ENCODE measurements at places on chromosomes 2 and 18.

DNA sequence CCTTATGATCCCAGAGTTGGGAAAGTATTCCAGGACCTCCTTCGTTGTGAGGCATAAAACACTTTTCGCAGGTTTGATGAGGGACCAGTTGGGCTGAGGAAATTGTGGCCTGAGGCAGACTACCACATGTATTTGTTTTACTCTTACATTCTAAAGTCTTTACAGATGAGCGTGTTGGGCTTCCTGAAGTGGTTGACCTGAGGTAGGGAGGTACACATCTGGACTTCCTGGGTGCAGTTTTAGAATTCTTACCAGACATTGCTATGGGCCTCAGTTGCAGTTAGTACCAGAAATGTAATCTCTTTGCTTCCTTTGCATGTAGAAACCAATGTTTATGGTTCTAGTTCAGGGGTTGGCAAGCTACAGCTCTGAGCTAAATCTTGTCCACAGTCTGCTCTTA lies 48.7 kb downstream of the COA5 start:
- DNase-seq = no peak

DNA sequence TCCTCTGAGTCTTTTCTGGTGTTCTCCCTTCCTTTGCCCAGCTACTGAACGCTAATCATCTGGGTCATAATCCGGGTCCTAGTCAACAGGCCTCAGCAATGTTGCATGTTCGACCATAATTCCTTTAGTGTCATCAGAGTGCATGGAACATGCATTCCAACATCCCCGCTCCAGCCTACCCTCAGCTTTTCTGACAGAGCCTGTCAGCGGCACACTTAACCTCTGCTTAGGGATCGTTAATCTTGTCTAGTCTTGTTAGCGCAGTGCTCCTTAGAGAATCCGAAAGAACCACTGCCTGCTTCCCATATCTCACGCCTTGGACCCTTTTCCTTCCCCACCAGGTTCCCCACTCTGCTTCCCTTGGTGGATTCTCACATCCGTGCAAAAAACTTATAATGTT lies 767.9 kb upstream of the ID2 start:
- no peak for DNase-seq

DNA sequence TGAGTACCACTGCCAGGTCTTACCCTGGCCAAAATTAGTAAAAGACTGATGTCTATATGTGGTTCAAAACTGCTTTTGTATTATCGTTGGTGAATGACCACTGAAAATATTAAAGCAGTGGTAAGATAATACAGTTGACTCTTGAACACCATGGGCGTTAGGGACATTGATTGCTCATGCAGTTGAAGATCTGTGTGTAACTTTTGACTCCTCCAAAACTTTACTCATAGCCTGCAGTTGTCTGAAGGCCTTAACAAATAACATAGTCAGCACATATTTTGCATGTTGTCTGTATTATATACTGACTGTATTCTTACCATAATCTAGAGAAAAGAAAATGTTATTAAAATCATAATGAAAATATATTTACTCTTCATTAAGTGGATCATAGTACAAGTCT lies 5.8 kb upstream of the ANKRD12 start:
- DNase-seq = no peak

GRCh38 chr2:37629529-37629928 lies 41.9 kb downstream of the CDC42EP3 start:
- DNase-seq = no peak

- DNase-seq = no peak
Measured at GRCh38 chr2:66850376-66850775, 415.5 kb downstream of the MEIS1 start.

DNA sequence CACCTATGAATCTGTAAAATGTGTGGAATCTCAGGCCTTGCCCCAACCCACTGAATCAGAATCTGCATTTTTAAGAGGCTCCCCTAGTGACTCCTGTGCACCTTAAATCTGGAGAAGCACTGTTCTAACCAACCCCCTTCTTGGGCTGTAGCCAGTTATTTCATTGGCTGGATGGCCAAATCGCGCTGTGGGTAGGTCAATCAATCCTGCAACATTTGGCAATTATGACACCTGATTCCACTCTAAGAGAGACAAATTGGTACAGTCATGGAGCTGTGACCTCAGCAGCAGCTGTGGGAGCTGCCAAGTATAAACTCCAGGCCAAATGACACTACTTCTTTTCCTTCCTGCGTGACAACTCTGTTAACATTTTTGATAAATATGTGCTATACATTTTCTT lies 208.7 kb downstream of the CLIP4 start:
- DNase-seq = no peak

DNA sequence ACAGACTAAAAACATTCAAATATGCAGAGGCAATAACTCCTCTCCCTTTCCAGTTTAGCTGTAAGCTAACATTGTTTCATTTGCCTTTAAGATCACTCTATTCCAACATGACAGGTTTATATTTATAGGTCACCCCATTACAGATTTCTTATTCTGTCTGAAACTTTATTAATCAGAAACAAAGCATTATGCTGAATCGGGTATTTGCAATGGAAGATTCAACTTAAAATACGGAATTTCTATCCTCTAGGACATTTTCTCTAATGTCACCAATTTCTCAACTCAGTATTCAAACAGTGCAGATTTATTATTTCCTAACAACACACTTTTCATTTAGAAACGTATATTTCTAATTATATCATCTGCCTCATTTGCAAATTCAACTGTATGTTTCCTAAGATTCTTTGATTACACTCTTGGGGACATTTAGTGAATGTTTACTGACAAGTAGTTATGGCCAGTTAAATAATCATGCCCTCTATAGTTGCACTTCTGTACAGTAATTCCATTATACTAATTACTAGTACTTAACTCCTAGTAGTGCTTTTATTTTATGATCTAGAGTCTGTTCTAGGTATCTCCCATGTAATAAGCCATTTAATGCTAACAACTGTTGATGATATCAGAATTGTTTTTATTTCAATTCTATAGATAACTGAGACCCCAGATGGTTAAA lies 358.1 kb downstream of the ERBB4 start:
- DNase-seq = no peak

Measured in anterior cingulate cortex (tissue), 58 donors.